A172 (cell line): ENCODE measurements at places on chromosomes 7 and 10. TPM values are rescaled to one million over a fixed set of nuclear protein-coding genes. Genes with fewer than 3 reads are reported as not detected.

DNA sequence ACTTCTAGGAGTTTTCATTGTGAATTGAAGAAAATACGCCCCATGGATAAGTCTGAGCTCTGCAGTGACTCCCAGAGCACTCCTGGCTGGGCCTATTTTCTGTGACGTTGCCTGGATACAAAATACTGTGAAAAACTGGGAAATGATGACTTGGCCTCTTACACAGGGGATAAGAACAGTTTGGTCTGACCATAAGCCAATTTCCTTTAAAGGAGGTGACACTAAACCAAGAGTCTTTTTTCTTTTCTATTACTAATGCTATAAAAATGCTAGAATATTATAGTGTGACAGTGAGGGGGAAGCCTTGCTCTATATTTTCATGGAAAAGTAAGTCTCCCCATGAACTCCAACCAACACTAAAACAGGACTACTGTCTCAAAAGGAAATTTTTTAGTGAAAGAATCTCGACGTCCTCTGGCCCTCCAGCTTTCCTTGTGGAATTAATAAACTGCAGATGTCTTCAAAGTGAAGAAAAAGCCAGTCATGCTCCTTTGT, 45.5 kb downstream of the MYOF start:
- peak; percentile 88 for DNase-seq

DNA sequence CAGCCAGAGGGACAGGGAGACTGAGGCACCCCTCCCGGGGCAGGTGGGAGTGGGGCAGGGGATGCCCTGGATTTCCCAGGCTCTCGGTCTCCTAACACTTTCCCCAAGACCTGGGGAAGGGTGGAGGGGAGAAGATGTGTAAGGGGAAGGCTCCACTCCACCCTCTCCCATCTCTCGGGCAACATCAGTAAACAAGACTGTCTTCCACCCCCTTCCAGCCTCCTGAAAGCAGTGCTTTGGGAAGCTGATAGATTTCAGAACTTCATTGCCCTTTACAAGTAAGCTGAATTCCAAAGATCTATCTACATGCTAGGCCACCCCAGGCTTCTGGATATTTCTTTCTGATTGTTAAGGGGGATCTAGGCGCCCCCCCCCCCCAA, 3.7 kb downstream of the FLNC start:
- no peak for DNase-seq

GRCh38 chr10:110324201-110324804, 19.6 kb upstream of the SMNDC1 start:
- peak; percentile 64 for DNase-seq

GRCh38 chr7:153524070-153524601, 528.1 kb upstream of the DPP6 start:
- no peak for DNase-seq

The PDE6C gene
- total RNA-seq = not detected in 2 replicates
